Skeletal muscle cell (primary cell): ENCODE measurements at places on chromosomes 5 and 9.
A peak's percentile ranks its signal among the peaks of the same experiment; 100 is the strongest.

- DNase-seq: no peak
Observed at GRCh38 chr5:76341651-76342334, 61.3 kb upstream of the IQGAP2 start.

DNA sequence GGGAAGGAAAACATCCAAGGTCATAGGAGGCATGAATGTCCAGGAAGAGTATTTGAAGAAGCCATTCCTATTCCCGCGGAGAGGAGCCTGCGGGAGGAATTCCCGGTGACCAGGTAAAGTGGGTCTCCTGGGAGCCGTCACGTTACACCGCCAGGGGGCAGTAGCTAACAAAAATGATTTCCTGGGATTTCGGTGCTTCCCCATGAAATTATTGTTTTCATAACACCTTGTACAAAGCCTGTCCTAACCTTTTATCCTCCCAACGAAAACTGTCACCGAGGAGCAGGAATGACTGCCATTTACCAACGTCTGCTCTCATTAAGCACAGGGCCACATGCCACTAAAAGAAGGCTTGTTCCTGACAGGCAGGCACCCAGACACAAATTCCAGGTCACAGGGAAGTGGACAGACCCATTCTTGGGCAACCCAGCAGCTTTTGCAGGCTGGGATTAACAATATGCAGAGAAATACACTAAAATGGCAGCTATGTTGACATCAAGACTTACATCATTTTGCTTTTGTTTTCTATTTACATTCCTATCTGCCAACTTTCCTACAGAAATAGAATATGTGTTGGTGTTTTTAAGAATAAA is 41.2 kb upstream of the CTSL start:
- no peak for DNase-seq

- DNase-seq: no peak
Observed at GRCh38 chr5:92470770-92471169, 1087.7 kb upstream of the ARRDC3 start.

- DNase-seq: no peak
Observed at GRCh38 chr5:146732962-146733361, 145.6 kb downstream of the PPP2R2B start.

DNA sequence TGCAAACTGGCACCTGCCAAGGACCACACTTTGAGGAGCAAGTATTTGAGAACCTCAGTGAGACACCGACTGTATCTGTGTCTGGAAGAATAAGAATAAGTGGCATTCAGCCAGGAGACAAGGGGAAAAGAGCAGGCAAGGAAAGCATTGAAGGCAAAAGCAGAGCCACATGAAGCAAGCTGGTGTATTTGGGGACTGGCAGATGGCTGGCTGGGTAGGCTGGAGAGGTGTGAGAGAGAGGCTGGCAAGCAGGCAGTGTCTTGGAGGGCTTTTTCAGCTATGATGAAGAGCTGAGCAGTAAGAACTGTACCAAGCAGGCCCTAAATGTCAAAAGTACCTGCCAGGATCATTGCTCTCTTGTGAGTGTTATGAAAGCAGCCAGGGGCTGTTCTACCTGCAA is 14.1 kb upstream of the C5orf58 start:
- DNase-seq: no peak

DNA sequence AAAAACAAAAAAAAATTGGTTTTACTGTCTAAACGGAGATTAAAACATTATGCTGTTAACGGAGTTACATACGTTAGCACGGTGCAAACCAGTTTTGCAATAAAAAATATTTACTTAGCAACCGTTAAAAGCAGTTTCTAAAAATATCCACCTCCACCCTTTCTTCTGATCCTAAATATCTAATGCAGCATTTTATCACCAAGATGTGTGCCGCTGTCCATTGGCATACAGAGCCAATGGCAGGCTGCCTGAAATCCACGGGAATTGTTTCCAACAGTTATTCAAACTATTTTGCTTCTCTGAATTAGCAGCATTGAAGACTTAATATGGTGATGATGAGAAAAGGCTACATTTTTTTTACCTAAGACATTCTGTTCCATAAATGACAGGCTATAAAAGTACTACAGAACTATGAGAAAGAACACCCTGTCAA is 61.6 kb downstream of the CSNK1A1 start:
- DNase-seq: no peak

GRCh38 chr5:169647566-169647965 is 10.5 kb downstream of the DOCK2 start:
- DNase-seq: no peak

- DNase-seq: no peak
Observed at GRCh38 chr5:180589771-180590542, 1.3 kb downstream of the SCGB3A1 start.

DNA sequence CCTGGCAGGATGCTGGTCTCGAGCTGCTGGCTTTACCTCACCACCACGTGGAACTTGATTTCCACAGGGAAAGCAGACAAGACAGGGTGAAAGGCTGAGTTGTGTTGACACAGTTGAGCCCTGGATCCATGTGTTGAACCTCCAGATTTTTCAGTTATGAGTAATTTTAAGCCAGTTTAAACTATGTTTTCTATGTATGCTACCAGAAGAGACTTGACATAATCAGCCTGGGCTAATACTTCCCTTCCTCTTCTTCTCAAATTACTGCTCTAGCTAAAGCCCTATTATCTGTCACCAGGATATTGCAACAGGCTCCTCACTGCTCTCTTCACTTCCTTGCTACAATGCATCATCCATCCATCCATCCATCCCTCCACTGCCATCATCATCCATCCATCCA is 12.0 kb upstream of the PHYKPL start:
- peak; percentile 25 for DNase-seq

DNA sequence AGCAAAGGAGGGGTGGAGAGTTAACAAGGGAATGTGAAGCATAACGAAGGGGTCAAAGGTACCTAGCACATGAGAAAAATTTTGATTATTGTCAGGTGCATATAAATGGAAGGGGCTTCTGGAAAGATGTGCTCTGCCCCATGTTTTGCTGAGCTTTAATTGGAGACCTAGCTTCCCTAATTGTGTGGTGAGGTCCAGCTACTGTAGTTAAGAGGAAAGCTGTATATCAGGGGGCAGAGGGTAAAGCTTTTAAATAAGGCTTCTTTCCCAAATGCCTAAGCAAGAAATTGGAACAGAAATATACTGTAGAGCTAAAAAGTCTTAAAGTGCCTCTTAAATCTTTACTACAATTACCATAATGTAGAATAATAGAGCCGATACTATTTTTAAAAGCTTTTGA is 267.2 kb downstream of the MAT2B start:
- DNase-seq: no peak
